ENCODE measurements at places on chromosomes 13 and 19.

GRCh38 chr19:3692141-3693024, 7.9 kb downstream of the PIP5K1C start:
- no peak for DNase-seq

- no peak for DNase-seq
These were observed 4.8 kb upstream of the UCHL3 start for GRCh38 chr13:75544681-75545330.

DNA sequence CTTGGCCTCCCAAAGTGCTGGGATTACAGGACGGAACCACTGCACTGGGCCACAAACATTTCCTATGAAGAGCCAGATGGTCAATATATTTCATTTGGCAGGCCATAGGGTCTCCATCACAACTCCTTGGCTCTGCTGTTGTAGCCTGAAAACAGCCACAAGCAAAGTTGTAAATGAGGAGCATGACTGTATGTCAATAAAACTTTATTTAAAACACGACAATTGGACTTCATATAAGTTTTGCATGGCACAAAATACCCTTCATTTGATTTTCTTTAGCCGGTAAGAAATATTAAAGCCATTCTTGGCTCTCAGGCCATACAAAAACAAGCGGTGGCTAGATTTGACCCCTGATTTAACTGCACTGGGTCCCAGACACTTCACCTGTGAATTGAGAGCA, 3.1 kb upstream of the FPR1 start:
- no peak for DNase-seq

GRCh38 chr13:43572656-43573360, 214.0 kb downstream of the ENOX1 start:
- DNase-seq, result no peak

GRCh38 chr19:42203700-42204099, 13.8 kb downstream of the DEDD2 start:
- DNase-seq, result no peak

DNA sequence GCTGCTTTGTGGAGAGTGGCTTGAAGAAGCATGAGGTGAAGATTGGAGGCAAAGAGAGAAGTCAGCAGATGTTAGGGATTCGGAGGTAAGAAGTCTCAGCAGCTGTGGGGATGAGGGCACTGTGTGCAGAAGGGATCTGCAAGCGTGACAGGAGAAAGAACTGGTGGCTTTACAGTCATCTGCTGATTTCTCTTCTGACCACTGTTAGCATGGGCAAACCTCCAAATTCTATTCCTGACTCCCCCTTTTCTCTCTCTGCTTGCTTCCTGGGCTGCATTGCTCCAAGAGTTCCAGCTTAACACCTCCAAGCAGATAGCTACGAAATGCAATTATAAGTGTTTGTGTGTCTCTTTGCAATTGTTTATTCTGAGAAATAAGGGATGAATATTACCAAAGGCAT, 159.6 kb downstream of the GGACT start:
- DNase-seq, result no peak
